ENCODE measurements at places on chromosomes 16 and 17.

DNA sequence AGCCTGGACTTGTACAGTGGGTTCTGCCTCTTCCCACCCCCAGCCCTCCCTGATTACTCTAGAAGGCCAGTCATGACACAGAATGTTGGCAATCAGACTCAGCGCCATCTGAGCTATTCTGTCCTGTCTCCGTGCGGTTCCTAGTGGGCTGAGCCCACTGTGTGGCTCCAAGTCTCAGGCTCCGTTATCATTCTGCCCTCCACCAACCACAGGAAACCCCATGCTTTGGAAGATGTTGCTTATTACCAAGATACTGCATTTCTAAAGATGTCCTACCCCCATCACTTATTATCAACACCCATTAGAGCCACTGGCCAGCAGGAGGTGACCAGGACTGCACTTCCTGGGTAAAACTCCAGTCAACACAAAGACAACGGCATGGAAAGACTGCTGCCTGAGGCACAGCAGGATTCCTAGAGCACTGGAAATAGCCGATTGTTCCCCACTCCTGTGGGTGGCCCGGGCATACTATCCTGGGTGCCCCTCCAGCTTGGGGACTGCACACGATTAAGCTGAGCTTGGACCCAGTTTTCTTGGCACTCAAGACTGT lies 133.6 kb downstream of the AATF start:
- DNase-seq: no peak

- no peak for DNase-seq
Observed at GRCh38 chr17:7019839-7020519, 2.9 kb upstream of the BCL6B start.

DNA sequence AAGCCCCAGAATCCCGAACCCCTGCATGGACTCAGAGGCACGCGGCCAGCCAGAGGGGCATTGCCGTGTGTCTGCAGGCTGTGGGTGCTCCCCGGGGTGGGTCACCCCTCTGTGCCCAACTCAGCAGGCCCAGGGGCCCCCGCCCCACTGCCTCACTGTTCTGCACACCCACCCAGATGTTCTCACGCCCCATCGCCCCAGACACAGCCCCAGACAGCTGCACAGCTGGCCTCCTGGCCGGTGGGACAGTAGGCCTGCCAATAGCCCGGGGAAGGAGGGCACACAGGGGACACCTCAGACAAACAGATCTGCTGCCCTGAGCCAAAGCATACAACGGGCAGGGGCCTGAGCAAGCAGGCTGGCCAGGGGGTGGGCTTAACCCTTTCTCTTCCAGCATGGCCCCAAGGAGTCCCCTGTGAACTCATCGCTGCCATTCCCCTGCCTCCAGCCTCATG lies 27.6 kb upstream of the NXPH3 start:
- DNase-seq: no peak

DNA sequence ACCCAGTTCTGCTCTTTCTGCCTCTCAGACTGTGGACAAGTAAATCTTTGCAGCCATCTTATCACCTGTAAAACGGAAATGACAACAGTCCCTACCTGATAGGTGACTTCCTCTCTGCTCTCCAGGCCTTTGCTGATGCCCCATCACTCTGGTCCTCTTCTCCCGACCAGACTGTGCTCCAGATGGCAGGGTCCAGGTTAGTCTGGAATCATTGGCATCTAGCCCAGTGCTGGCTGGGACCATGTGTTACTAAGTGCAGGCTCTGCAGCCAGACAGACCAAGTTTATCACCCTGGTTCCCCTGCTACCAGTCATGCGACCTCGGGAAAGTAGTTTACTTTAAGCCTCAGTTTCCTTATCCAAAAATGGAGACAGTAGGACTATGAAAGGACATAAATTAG lies 1.8 kb upstream of the NUBP1 start:
- DNase-seq: no peak

GRCh38 chr17:74606050-74606449 lies 14.0 kb upstream of the CD300LD start:
- no peak for DNase-seq

- DNase-seq: no peak
Observed at GRCh38 chr16:65010125-65010524, 111.7 kb downstream of the CDH11 start.

- DNase-seq: no peak
Observed at GRCh38 chr17:18932360-18933055, 19.5 kb upstream of the SLC5A10 start.

DNA sequence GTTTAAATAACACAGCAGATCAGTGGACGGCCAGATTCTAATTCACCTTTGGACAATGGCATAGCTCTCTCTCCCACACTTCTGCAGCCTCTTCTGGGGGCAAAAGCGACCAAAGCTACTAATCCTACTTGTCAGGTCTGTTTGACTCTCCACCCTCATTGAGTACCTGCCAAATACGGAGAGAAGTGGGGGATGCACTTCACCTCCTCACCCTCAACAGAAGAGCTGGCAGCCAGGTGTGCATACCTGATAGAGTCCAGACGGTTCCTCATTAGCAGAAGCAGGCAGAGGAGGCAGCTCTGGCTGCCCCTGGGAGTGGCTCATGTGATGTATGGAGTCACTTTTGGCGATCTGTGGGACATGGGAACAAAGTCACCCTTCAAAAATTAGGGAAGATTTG lies 4.9 kb downstream of the DNAH3 start:
- no peak for DNase-seq
